ENCODE measurements at places on chromosomes 13 and 19.

DNA sequence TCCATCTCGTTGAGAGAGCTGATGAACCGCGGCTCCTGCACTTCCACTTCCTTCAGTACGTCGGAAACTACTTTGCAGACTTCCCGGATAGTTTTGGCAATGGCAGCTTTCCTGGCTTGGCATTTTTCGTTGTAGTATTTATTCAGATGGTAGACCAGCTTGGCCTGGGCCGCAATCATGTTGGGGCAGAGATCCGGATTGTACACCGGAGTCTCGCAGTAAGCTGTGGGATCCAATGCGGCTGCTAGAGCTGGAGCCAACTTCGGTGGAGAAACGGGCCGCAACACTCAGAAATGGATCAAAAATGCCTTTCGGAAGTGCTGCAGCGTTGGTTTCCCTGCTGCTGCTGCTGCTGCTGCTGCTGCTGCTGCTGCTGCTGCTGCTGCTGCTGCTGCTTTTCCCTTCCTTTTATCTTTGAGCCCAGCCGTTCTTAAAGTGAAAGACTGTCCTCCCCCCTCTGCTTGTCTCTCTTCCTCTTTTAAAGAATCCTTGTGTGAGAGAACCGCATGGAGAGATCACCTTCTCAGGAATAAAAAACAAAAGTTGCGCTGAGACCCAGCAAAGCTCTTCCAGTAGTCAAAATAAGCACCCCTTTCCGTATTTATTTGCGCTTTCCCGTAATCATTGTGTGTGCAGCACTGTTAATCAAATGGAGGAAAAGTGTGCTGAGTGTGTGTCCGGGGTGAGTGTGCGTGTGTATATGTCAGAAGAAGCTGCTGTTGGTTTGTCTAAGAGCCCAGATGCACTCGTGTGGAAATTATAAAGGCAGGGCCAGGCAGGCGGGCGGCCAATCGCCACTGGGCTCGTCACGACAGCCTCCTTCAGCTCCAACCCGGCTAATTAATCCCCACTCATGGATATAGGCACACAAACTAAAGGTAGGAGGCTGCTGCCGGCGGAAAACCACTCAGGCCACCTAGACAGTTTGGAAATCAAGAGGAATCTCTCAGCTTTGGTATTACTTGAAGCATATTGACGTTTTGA is at the start of gene MAB21L1:
Gene MAB21L1 (minus strand): TSS at position 730 of the 984 bp plus-strand sequence. CDS start 551 bp downstream, at position 179.
- DNase-seq, result peak; percentile 68

- no peak for DNase-seq
Observed at GRCh38 chr19:2276429-2276986, 5.5 kb downstream of the PEAK3 start.

- DNase-seq, result no peak
Observed at GRCh38 chr19:29084266-29084665, 128.7 kb downstream of the UQCRFS1 start.

GRCh38 chr13:91660076-91660415 is 261.6 kb downstream of the GPC5 start:
- no peak for DNase-seq

GRCh38 chr13:31073859-31074718 is 87.6 kb downstream of the HSPH1 start:
- DNase-seq, result no peak

DNA sequence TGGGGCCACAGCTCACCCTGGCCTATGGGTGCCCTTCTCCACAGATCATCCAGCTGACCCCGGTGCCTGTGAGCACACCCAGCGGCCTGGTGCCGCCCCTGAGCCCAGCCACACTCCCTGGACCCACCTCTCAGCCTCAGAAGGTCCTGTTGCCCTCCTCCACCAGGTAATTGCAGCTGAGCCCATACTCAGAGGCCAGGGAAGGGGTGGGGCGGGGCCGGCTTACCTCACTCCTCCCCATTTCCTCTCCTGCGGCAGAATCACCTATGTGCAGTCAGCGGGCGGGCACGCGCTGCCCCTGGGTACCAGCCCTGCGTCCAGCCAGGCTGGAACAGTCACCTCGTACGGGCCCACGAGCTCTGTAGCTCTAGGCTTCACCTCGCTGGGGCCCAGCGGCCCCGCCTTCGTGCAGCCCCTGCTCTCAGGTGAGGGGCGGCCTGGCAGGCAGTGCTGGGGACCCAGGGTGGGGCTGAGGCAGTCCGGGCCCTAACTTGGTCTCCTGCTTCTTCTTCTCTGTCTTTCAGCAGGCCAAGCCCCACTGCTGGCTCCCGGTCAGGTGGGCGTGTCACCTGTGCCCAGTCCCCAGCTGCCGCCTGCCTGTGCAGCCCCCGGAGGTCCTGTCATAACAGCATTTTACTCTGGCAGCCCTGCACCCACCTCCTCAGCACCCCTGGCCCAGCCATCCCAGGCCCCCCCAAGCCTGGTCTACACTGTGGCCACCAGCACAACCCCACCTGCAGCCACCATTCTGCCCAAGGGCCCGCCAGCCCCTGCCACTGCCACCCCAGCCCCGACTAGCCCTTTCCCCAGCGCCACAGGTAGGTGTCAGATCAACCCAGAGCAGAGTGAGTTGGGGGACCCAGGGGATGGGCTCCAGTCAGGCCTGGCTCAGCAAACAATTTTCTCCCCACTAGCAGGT is 9.6 kb upstream of the PRR19 start:
- no peak for DNase-seq
